ENCODE measurements at places on chromosomes 4 and X.

DNA sequence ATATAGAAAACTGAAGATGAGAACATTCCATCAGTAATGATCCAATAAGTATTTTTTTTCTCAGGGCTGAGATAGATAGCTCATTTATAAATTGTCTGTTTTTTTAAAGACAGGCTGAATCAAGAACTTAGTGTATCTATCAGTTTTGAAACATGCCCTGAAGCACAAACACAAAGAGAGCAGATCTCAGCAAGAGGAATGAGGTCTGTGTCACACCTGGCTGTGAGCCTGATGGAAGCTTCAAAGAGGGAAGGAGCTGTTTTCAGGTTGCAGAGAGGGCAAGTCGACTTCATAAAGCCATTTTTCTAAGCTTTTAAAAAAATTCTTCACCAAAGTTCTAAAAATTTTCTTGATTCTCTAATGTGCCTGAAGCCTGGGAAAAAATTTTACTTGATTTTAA, 434.9 kb downstream of the PDGFC start:
- DNase-seq = peak; percentile 32

GRCh38 chr4:108943976-108944591, 181.2 kb upstream of the ETNPPL start:
- peak; percentile 20 for DNase-seq

DNA sequence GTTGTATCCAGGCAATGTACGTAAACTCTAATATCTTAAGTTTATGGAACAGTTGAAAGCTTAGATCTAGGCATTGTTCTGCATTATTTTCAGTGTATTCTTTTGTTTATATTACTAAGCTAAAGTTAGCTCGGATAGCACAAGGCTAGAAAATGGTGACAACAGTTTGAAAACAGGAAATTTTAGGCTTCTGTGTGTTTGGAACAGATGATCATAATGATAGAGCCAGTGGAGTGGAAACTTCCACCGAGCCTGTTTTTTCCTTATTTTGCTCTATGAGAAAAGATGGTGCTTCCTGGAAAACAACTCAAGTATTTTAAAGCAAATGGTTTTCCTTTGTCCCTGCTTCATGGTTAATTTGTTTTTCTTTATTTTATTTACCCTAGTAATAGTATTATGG, 70.8 kb downstream of the GAB1 start:
- peak; percentile 34 for DNase-seq

DNA sequence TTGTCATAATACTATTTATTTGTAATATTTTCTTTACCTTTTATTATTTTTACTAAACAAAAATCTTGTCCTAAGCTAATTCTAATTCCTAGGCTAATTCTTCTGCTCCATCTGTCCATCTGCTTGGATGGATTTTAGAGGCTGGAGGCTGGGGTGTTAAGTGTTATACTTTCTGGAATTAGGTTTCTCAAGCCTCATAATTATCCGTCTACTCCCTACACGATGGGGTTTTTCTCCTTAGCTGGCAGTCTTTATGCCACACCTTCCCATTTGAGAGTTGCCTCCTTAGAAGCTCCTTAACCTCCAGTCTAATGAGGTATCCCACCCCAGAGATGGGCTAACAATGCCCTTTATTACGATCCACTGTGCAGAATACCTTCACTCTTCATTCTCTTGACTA, 37.6 kb upstream of the LGI2 start:
- DNase-seq = no peak

DNA sequence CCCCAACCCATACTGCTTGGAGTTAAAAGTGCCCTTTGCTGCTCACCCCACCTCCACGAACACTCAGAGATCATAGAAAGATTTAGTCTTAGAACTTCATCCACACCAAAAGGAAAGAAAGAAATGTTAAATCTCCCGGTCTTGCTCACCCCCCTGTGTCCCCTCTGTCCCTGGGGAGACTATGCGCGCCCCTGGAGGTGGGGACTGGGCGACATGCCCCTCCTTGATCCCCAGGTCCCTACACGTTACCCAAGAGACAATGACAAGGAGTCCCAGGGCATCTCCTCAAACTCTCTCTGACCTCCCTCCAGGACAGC, 620 bp downstream of the ITM2A start:
- DNase-seq = no peak

DNA sequence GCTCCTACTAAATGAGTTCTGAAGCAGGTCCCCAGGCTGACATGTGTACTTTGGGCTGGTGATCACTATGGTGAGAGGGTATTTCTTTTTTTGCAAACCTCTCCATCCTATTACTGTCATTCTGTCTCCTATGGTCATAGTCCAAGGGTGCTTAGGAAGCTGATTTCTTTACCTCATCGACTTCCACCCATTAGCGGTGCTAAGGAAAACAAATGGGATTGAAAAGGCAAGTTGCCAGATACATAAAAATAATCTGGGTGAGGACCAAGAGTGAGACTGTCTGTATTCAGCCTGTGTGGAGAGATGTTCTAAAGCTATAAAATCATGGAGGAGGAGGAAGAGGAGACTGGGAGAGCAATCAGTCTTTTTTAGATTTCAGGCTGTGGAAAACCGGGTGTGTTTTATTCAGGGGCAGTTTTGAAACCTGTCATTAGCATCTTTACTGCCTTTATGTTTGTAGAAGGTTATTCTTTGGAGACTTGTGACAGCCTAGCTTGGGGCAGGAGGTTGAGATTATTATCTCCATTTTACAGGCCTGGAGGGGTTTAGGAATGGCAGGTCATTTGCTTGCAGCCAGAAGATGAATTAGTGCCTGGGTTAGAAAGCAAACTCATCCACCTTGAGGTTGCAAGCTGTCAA, 1.9 kb downstream of the TMEM164 start:
- DNase-seq = no peak

GRCh38 chr4:182818926-182819730, 98.1 kb downstream of the DCTD start:
- no peak for DNase-seq

GRCh38 chr4:23733476-23733875, 156.4 kb downstream of the PPARGC1A start:
- DNase-seq = no peak

- DNase-seq = peak; percentile 86
Observed at GRCh38 chr4:41204400-41204978, 9.9 kb downstream of the APBB2 start.

GRCh38 chr4:124279741-124280140, 432.8 kb downstream of the ANKRD50 start:
- no peak for DNase-seq

GRCh38 chr4:147879676-147880075, 147.8 kb downstream of the ARHGAP10 start:
- no peak for DNase-seq

DNA sequence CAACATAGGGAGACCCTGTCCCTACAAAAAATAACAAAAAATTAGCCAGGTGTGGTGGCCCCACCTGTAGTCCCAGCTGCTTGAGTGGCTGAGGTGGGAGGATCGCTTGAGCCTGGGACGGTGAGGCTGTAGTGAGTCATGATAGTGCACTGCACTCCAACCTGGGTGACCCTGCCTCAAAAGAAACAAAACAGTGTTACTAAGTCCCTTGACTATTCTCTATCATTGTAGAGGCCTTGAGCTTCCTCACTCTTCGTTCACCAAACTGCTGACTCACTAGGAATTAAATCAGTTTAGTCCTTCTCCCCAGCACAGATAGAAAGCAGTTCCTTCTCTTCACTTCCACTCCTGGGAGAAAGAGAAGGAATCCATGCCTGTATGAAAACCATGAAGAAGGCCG, 14.5 kb downstream of the CDS1 start:
- DNase-seq = no peak

DNA sequence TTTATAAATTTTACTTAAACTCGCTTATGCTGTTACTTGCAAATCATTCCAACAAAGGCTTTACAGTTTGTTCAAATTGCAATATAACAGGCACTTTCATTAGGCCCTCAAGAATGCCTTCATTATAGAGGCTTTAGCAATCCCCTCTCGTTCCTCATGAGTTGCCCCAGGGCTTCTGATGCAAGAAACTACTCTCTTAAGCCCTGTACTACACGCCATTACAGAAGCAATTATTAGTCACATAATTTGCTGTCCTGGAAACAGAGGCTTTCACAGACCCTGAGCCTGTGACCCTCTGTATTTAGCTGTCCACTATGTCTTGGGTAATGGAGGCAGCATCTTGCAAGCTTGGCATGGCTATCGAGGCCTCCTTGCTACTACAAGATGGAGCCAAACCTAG, 965.9 kb upstream of the DIAPH2 start:
- DNase-seq = no peak

GRCh38 chr4:124684301-124684700, 28.2 kb downstream of the ANKRD50 start:
- no peak for DNase-seq

GRCh38 chr4:56723659-56724230, 42.6 kb upstream of the HOPX start:
- no peak for DNase-seq

DNA sequence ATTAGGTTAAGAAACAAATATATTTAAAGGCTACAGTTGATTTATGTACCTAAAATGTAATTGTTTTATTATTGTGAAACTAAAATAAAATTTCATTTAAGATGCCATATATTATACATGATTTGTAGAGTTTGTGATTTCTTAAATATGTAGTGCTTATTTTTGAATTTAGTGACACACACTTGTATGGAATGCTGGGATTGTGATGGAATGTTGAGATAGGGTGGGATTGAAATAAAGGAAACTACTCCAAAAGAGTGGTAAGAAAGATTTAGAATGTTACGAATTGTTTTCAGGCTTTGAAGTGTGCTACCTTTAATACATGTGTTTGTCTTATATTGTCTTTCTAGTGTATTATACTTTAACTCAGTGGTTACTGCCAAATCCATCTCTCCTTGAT, 330.3 kb upstream of the PITX2 start:
- DNase-seq = no peak

DNA sequence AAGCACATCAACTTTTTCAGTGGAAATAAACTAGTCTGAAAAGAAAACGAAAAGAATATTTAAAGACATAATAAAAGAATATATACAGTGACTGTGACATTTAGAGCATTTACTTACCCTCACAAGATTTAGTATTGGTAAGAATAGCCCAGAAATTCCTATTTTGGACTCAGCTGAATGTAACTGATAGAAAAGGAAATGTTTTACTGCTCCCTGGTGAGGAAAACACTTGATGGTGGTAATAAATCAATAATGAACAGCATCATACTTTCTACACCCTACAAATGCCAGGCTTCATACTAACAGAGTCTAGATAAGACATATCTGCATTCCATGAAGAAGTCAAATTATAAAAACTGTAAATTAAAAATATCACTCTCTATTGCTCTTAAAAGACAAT, 753.5 kb upstream of the PCDH10 start:
- no peak for DNase-seq

DNA sequence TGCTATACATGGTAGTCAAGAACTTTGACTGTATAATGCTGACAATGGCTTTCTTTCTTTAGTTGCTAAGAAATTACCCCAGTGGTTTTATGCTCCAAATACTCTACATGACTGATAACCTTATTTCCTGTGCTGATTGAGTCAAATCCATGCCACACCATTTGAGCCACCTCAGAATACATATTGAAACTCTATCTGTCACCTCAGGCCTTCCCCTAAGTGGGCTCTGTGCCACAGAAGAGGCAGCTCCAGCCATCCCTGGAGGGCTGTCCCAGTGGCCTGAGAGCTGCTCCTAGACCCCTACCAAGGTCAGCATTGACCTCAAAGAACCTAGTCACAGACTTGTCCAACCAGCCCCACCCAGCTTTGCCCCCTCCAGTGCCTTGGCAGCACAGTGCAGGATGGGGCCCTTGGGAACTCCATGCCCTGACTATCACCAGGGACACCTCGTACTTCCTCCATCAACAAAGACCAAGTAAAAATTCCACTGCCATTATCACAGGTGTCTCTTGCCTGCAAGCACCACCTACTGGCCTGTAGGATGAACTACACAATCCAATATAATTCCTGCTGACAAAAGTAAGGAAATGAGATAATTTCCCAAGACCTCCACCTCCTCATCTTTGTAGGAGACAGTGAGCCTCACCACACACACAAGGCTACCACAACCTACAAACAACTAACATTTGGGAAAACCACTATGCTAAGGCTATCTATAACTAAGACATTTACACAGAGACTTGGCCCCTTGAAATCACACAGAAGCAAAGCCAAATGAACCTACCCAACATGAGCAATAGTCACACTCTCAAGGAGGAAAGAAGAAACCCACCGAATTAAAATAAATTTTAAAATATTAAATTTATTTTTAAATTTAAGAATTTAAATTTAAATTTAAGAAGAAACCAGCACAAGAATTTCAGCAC, 239.9 kb downstream of the NKX6-1 start:
- DNase-seq = peak; percentile 53

DNA sequence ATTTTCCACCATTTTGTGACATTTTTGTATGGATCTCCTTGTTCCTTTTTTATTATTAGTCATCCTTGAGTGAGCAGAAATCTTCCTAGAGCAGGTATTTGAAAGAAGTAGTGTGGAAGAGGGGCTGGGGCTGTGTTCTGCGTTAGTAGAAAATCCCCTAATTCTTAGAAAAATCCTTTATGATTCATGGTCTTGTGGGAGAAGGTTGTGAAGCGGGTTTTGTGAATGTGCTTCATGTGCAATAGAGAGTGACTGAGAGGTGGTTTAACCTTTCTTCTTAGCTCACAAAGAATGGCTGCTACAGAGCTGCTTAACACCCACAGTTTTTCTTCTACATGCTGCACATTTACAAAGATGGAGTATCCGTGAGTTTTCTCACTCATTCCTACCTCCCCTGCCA, 220.5 kb downstream of the IDS start:
- DNase-seq = peak; percentile 40

DNA sequence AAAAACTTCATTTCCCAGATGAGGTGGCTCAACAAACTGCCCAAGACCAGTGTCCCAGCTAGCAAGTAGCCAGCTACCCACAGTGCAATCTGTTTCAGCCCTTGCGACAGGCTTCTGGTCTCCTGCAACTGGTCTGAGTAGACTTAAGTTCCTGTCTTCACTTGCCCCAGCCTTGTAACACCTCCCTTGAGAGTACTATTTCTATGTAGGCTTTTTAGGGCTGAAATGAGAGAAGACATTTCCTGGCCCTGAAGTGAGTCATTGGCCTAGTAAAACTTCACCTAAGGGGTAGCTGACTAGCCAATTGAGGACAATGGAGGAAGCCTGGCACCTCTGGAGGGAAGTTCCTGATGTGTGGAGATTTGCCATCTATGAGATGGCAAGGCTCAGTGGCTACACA, 80.1 kb upstream of the STIM2 start:
- DNase-seq = peak; percentile 53

All from choroid plexus epithelial cell (primary cell).